ENCODE measurements at places on chromosomes 7 and 10.

DNA sequence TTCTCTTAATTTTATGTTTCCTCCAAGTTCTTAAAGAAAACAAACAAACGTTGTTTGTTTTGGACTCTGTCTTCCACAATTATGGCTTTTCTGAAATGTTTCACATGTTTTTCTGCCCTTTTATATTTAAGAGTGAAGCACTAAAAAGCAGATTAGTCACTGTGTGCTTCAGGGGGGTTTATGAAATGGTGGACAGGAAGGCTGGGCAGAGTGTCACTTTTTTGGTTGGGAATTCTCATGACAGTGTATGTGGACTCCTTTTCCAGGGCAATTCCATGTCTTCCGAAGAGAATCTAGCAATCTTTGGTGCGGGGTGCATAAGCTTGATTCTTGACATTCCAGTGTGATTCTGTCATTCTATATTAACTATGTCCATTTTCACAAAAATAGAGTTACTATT, 669.4 kb downstream of the PARD3 start:
- DNase-seq, result no peak

GRCh38 chr10:44786286-44786850, 124.8 kb upstream of the TMEM72 start:
- DNase-seq, result no peak

DNA sequence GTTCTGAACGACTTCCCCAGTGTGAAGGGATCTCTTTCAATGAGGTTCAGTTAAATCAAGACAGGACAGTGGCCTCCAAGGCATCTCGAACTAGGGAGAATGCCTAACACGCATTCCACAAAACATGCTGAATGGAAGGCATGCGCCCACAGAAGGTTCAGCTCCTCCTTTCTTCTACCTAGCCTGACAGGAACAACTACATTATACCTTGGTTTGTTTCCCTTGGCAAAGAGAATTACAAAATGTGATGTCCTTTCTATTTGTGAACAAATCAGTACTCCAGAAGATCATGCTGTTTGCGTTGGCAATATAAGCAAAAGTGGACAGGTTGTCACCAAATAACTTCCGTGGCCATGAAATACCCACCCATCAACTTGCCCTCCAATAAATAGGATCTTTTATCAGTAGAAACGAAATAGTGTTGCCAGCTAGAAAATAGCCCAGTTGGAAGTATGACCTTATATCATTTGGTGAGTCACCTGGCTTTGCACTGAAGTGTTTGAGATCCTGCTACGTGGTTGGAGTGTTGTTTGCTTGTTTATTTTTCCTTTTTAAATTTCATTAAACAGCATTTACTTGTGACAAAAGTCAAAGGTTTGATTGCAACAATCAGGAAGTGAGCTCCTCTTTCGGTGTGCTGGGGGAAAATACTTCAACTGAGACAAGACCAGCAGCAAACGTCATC, 117.0 kb upstream of the FAM204A start:
- DNase-seq, result no peak

GRCh38 chr10:34169677-34170076, 645.4 kb downstream of the PARD3 start:
- DNase-seq, result no peak

- peak; percentile 38 for DNase-seq
Measured at GRCh38 chr7:137898839-137899721, 52.3 kb upstream of the DGKI start.

- DNase-seq, result no peak
Measured at GRCh38 chr10:130575756-130576285, 439.6 kb downstream of the GLRX3 start.

DNA sequence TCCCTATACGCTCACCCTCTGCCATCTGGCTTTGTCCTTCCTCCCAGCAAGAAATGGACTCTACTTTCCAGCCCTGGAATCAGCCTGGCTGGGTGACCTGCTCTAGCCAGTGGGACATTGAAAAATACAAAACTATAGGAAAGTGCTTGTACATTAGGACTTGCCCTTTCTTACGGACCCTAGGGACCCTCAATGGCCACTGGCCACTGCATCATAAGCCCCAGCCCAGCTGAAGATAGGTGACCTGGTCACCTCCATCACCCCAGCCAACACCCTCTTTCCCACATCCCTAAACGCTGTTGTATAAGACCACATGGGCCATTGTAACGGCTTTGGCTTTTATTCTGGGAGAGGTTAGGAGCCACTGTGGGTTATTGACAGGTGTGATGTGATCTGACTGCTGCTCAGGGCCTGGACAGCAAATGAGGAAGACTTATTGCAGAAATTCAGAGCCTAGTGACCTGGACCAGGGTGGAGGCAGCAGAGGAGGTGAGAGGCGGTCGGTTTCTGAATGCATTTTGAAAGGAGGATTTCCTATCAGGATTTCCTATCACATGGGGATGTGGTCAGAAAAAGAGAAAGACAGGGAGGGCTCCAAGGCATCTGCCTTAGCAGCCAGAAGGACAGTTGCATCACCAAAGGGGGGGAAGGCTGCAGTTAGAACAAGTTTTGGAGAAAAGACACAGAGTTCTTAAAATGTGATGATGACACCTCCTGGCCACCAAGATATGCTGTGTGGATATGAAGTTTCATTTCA, 2.2 kb upstream of the LMBR1 start:
- no peak for DNase-seq

- no peak for DNase-seq
Measured at GRCh38 chr7:3064067-3064466, 20.4 kb upstream of the CARD11 start.

DNA sequence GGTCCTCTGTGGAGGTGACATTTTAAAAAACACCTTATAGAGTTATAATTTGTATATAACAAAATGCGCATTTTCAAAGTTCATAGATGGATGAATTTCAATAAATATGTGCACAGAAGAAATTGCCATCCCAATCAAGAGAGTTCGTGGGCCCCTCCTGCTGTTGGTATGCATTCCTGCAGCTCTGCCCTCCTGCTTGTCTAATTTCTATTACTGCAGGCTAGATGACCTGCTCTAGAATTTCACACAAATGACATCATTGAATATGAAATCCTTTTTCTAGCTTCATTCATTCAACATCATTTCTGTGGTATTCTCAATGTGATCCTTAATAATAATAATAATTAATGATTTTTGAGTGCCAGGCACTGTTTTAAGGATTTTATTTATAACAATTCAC, 348.2 kb downstream of the SDK1 start:
- no peak for DNase-seq

GRCh38 chr10:110833234-110833940, 38.3 kb upstream of the PDCD4 start:
- DNase-seq, result no peak

DNA sequence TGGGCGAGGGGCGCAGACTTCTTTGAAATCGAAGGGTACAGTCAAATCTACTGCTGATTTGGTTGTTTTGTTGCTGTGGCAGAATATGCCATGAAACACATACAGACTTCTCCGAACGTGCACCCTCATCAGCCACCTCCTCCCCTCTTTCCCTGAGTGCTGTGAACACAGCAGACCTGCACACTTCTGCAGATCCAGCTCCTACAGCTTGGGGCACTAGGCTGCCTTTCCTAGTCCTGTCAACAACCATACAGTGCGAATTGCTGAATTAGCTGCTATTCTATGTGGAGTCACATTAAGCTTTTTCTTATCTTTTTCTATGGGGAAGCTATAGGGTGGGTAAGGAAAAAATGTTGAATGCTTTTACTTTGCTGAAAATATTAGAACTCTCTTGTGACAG, 57.5 kb downstream of the COL17A1 start:
- DNase-seq, result no peak

- DNase-seq, result no peak
Measured at GRCh38 chr10:133528845-133529575, 1.8 kb downstream of the CYP2E1 start.

DNA sequence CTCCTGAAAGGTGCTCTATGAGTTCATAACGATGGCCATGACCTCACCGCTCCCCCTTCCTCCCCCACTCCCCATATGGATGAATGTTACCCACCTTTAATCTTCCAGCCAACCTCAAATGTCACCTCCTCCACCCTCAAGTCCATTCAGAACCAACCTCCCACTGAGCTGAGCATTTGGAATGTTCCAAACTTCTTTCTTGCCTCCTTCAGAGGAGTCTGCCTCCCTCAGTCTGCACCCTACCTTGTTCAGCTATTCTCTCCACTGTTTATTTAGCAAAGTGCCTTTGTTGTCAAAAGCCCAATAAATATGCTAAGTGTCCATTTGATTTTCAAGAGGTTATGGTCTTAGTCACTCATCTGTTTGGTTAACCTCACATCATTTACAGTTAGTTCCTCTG, 22.9 kb upstream of the MTPAP start:
- DNase-seq, result peak; percentile 80

GRCh38 chr7:155262031-155262430, 35.6 kb upstream of the INSIG1 start:
- no peak for DNase-seq

GRCh38 chr7:28626624-28627262, 214.4 kb downstream of the CREB5 start:
- no peak for DNase-seq

- no peak for DNase-seq
Measured at GRCh38 chr7:29087840-29088170, 58.5 kb downstream of the CPVL start.

DNA sequence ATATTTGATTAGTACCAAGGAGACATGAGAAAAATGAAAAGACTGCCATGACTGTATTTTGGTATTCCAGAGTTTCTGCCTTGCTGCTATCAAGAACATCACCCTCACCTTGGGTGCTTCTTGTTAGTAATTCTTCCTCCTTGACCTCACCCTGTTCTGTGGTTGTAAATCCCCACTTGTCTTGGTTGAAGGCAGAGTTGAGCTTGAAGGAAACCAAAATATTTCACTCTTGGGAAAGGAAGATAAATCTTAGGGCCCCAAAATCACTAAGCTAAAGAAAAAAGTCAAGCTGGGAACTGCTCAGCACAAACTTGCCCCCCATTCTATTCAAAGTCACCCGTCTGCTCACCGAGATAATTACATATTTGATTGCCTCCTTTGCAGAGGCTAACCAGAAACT, 20.6 kb upstream of the AKR1C3 start:
- no peak for DNase-seq

DNA sequence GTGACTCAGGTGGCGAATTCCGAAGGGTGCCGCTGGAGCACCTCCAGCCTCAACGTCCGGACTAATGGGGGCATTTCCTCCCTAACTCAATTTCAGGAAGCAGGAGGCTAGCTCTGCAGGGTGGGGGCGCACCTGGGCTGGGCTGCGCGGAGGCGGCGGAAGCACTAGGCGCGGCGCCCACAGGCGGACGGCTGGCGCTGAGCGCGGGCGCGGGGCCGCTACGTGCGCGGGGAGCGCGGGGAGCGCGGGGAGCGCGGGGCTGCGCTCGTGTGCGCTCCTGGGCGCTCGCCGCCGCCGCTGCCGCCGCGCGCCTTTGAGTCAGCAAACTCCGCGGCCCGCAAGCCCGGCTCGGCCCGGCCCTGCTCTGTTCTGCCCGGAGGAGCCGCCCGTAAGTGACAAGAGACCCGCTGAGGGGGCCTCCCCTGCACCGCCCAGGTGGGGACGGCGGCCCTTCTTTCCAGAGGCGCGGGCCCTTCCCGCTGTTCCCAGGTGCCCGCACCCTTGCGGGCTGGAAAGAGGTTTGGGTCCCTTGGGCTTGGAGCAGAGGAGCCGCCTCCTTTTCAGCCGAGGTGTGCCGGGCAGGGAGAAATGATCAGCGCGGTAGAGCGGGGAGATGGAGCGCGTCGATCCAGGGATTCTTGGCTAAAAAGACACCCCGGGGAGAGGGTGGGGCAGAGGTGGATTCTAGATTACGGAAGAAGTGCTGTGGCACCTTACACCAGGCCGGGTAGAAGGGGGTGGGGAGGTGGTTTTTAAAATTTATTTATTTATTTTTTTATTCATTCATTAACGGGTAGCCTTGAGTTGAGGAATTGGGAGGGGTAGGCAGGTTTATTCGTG, at the start of gene SNX10:
Gene SNX10 (plus strand): TSS at position 164 of the 840 bp plus-strand sequence. CDS start 54,581 bp downstream, outside the sequence.
- DNase-seq, result peak; percentile 46

GRCh38 chr10:33772370-33773252, 438.1 kb upstream of the NRP1 start:
- no peak for DNase-seq

- no peak for DNase-seq
Measured at GRCh38 chr10:36301139-36301538, 659.0 kb upstream of the FZD8 start.

GRCh38 chr10:120382360-120382759, 74.7 kb upstream of the PLPP4 start:
- no peak for DNase-seq
